ENCODE measurements at places on chromosomes 16 and 17.

DNA sequence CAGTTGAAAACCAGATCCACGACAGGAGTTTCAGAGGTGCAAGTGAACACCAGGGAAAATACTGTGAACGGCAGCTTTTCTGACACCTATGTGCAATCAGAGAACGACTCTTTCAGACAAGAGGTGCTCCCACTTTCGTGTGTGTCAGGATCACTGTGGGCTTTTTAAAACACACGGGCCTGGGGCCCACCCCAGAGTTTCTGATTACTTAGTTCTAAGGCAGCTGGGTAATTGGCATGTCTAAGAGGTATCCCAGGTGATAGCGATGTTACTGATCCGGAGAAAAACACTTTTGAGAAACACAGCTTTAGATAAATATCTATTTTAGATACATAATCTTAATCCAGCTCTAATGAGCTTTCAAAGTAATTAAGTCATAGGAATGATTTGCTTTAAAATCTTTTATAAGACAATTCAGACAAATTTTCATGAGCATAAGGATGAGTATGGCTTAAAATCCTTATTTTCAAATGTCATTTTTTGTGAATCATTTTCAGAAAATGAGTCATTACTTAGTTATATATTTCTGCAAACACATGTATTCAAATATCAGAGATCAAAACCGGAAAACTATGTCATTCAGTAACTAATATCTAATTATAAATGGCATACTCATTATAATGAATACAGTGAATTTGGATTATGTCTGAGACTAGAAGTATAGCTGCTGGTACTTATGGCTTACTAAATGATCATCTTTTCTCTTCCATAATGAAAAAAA lies 217.9 kb upstream of the PSMD7 start:
- DNase-seq = no peak

- no peak for DNase-seq
Measured at GRCh38 chr17:57944908-57945307, 10.3 kb downstream of the CUEDC1 start.

- no peak for DNase-seq
Measured at GRCh38 chr17:10295728-10296343, 77.0 kb downstream of the MYH13 start.

DNA sequence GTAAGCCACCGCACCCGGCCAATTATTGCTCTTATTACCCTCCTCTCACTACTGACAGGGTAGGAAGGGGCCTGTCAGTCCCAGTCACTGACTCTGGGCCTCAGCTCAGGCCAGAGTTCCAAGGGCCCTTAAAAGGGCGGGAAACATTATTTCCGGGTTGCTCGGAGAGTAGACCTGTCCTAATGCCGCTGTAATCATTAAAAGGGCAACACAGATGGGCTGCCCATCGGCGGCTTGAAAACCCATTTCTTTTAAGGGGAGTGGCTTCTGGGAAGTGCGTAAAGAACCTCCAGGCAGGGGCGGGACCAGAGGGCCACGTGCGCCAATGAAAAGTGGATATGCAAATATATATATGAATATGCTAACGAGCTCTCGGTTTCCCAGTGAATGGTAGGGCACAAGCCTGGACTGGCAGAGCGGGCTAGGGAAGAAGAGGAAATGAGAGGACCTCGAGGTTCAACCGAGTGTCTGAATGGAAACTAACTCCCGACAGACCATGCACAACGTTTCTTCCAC lies 26.6 kb downstream of the PIPOX start:
- DNase-seq = no peak

Data from activated CD8-positive, alpha-beta memory T cell treated with anti-CD3 and anti-CD28 coated beads for 1 hour (primary cell).